ENCODE measurements at places on chromosomes 3 and 15. TPM values are rescaled to one million over a fixed set of nuclear protein-coding genes. Genes with fewer than 3 reads are reported as not detected.

DNA sequence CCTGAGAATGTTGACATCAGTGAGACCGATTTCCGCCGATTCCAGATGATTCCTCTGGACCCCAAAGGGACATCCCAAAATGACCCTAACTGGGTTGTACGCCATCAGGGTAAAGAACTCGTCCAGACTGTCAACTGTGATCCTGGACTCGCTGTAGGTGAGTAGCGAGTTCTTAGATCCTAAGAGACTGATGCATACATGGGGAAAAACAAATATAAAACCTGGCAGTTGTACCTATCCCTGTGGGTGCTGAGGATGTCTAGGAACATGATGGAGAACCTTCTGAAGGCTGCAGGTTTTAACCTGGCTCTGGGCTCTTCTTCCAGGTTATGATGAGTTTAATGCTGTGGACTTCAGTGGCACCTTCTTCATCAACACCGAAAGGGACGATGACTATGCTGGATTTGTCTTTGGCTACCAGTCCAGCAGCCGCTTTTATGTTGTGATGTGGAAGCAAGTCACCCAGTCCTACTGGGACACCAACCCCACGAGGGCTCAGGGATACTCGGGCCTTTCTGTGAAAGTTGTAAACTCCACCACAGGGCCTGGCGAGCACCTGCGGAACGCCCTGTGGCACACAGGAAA is 12.3 kb downstream of the THBS1 start:
- DNase-seq: peak; percentile 19

DNA sequence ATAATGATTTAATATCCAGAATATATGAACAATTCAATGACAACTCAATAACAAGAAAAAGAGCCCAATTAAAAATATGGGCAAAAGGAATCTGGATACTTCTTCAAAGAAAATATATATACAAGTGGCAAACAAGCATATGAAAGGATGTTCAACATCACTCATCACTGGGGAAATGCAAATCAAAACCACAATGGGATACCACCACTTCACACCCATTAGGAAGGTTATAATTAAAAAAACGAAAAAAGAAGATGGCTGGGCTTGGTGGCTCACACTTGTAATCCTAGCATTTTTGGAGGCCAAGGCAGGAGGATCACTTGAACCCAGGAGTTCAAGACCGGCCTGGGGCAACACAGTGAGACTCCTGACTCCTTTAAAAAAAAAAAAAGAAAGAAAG is 4.1 kb downstream of the CCDC12 start:
- no peak for DNase-seq

- DNase-seq: no peak
Measured at GRCh38 chr15:76993114-76993725, 1.7 kb upstream of the PSTPIP1 start.

GRCh38 chr15:100438570-100438969 is 90.2 kb downstream of the CERS3 start:
- DNase-seq: peak; percentile 0

GRCh38 chr3:184561913-184562877 is 610 bp downstream of the EPHB3 start:
- no peak for DNase-seq

DNA sequence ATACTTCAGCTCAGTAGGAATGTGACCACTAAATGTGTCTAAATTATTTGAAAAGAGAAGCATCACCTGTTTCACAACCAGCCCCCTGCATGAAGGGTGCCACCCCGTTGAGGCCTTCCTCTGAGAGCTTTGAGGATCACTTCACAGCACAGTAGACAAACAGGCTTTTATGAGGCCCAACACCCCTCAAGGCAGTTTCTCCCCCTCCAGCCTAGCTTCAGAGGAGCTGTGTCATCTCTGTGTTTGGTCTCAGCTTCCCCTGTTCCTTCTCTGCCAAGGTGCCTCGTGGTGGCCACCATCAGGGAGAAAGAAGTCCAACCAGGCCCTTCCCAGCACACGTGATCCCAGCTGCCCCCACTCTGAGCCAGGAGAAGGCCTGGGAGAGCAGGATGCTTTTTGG is 21.6 kb upstream of the DUSP7 start:
- DNase-seq: no peak

GRCh38 chr3:125232401-125232800 is 19.9 kb upstream of the SLC12A8 start:
- DNase-seq: no peak

GRCh38 chr15:72559781-72560180 is 85.7 kb downstream of the ARIH1 start:
- DNase-seq: no peak

DNA sequence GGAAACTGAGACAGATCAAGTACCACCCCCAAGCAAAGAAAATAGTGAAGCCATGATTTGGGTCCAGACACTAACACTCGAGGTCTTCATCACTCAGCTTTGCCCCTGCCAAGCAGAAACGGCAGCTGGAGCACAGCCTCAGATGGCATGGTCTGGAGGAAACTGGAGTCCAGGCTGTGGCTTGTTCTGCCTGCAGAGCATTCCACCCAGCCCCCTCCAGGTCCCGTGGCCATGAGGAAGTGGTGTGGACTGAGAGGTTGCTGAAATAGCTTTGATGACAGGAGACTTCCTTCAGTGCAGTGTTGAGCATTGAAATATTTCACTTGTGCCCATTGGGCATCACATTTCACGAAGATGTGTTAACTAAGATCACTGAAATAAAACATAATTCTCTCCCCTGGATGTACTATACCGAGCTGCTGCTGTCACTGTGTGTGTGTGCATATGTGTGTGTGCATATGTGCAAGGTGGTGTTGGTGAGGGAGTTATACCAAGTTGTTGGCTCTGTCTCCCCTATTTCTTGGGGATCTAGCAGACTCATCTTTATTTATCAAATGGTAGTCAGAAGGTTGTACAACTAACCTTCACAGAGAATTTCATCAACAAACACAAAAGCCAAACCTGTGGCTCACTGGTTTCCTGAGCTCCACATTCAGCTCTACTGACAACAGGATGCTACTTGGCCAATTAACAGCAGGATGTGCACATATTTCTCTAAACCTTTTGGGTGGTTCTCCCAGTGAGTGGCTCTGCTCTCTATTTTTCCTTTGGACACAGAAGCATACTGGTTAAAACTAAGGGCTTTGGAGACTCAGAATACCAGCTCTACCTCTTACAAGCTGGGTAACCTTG is 660.1 kb upstream of the CFAP20DC start:
- no peak for DNase-seq

- DNase-seq: peak; percentile 32
Measured at GRCh38 chr3:46406788-46407611, at the start of the genes CCR5AS and CCRL2. TSS of gene CCR5AS (minus strand) at chr3:46407066. TSS of gene CCRL2 (plus strand) at chr3:46407259. CDS start at chr3:46408080, 821 bp downstream.

- no peak for DNase-seq
Measured at GRCh38 chr3:6739288-6739687, 121.6 kb upstream of the GRM7 start.

GRCh38 chr15:65752151-65752700 is 39.9 kb downstream of the DENND4A start:
- no peak for DNase-seq

DNA sequence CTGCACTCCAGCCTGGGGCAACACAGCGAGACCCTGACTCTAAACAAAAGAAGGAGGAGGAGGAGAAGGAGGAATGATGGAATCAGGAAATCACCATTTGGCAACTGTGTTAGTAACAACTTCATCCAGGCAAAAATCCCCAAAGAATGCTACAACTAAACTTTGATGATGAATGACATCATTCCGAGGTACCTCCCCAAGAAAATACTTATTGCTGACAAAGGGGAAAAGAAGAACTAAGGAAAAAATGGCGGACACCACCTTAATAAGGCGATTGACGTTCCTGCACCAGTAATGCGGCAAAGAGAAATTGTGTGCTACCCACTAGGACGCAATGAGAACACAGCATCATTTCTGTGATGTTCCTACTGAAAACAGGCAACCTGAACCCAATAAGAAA is 78.2 kb upstream of the SLC6A11 start:
- no peak for DNase-seq

DNA sequence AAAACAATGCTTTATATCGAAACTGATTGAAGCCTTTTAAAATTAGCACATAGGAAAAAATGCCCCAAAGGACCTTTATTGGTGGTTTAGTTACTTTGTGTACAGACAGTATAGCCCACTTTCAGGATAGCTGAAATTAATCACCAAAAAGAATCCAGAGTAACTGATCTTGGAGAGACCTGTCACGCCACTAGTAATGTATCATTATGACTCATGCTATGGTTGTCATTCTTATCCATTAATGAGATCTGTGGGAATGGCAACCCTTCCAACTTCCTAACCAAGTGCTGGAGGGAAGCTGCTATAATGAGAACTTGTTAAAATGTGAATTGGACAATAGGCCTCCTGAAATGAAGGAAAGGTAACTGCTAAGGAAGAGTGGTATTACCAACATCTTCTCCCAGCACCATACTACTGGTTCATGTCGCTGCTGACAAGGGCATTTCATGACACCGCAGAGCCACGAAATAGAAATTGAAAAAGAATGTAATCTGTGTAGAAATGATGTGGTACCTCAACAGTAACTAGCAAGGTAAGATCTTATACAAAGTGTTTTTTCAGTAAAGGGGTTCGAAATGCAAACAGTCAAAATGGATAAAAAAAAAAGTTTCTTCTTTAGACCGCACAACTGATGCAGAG is 7.1 kb upstream of the EMC4 start:
- DNase-seq: peak; percentile 26

DNA sequence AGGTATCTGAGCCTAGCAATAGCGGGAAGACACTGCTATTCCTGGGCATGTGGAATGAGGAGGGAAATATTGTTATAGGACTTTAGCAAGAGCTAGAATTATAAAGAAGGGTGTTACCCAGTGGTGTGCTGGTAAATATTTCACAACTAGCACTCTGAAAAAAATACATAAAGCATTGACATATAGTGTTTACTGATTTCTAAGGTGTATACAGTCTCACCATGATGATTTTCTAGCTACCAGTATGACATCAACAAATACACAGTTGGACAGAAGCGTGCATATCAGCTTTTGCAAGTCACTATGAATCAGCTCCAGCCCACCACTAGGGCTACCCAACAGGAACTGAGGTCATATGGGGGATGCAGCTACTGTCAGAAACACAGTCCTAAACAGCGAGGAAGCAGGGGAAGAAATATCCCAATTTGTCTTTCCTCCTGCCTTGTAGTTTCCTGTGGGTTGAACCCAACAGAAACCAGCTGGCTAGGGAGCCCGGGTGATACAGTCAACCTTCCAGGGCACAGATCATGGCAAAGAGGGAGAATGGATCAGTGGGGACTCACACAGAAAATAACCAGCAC is 39.6 kb downstream of the HGD start:
- DNase-seq: peak; percentile 52

DNA sequence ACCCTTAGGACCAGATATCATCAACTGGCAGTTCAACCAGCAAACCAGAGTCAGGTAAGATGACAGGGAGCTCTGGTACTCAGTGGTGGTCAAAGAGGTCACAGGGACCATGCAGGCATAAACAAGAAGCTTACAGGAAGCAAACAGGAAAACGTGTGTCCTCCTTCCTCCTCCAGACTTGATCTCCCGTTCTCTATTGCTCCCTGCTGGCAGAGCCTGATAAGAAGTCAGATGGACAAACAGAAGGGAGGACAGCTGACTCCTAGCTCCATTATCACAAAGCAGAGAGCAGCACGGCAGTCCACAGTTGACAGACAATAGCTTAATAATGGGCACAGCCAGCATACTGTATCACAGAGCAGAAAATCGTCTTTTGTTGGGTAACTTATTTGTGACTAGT is 156.5 kb upstream of the SLC2A2 start:
- no peak for DNase-seq

Gene SNX1
- total RNA-seq: 55.0 TPM

Gene CYP19A1
- 3.1 TPM for total RNA-seq

Gene FBN1
- total RNA-seq: 4,431 TPM

Gene PLSCR4
- 28.3 TPM for total RNA-seq

Gene IGF2BP2
- total RNA-seq: 40.1 TPM

Gene ADIPOQ
- not detected for total RNA-seq

Gene GLDN
- 13.3 TPM for total RNA-seq

Gene SCN11A
- 0.25 TPM for total RNA-seq

Gene DNAH12
- total RNA-seq: 0.09 TPM

Gene HHLA2
- not detected for total RNA-seq

Measured in fibroblast of the aortic adventitia (primary cell).